Stimulated activated naive B cell treated with anti-CD40 and anti-IgM and Interleukin-4, amounts not matched to agents 10 μg/mL and 1 μg/mL and 100 μg/mL, for 72 hours (primary cell): ENCODE measurements at places on chromosomes 3 and 15.

GRCh38 chr15:63044645-63045464 lies 2.3 kb downstream of the TPM1 start:
- DNase-seq = no peak

GRCh38 chr15:91921188-91921842 lies 67.8 kb downstream of the SLCO3A1 start:
- DNase-seq = peak; percentile 4

DNA sequence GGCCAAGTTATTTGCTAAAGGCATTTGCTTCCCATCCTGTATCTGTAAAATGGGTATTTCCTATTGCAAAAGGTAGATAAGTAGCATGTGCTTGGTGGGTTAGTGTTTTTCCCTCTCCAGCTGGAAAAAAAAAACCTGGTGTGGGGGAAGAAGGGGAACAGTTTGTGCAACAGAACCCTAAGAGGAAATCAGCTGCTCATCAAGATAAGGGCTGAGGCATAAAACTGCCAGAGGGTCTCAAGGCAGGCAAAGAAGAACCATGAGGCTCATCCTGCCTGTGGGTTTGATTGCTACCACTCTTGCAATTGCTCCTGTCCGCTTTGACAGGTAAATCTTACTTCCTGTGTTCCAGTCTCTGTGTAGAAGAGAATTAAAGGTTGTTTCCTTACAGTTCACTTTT lies at the start of gene CPA3:
Gene CPA3 (plus strand): TSS at position 248 of the 400 bp plus-strand sequence. CDS start 12 bp downstream, at position 260.
- DNase-seq = no peak

DNA sequence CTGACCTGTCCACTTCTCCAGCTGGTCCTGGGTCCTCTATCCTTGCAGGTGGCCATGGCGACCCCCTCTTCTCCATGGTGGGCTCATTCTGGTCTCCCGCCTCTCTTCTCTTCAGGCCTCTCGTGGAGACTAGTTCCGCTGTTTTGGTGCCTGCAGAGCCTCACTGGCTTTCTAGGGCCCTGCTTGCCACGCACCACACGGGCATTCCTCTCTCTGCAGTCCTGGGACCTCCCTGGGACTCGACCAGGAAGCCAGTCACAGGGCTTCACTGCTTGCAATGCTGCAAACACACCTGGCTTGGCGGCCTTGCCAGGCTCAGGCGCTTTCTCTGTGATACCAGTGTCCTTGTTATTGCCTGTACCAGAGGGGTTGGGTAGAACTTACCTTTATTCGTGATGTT lies 9.1 kb downstream of the SLC28A1 start:
- no peak for DNase-seq

DNA sequence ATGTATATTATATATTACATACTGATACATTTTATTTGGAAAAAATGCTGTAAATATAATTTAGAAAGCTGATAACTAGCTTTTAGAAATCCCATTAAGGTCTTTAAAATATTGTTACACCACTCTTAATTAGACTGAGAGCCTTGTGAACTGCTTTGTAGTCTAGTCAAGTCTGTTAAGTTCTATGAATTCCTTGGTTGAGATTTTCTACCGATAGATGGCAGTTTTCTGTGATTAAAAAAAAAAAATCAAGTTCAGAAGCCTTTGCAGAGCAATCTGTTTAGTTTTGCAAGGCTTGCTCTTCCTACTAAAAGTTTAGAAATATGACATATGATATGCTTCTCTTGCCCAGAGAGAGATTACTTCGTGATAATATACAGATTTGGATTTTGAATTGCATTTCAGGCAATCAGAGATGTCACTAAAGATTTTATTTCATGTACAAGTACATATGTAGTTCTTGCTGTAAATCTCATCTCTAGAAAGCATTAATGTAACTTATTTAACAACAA lies 60.4 kb upstream of the SLITRK3 start:
- no peak for DNase-seq

GRCh38 chr3:111311709-111312235 lies 230.2 kb upstream of the CD96 start:
- no peak for DNase-seq

- no peak for DNase-seq
These were observed 315.0 kb upstream of the LRRFIP2 start for GRCh38 chr3:37489355-37489754.

- no peak for DNase-seq
These were observed 72.3 kb upstream of the ST3GAL6 start for GRCh38 chr3:98690876-98691275.

DNA sequence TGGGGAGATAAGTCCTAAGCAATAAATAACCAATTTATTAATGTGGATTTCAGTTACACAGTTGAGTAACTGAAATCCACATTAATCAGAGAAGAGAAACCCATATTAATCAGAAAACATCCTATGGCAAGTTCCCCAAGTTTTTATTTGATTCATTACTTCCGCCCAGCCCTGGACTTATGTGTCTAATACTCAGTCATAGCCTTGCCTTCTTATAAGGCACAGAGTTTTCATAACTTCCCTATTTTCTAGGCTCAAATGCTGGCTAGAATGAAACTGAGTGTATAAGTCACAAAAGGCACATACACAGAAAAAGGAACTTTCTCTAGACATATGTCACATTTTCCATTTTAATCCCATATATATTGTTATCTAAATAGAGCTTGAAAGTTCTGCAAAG lies 28.8 kb downstream of the CD47 start:
- DNase-seq = no peak

- DNase-seq = no peak
These were observed 33.8 kb downstream of the MBNL1 start for GRCh38 chr3:152302521-152303021.

GRCh38 chr15:45759936-45760335 lies 125.1 kb downstream of the SQOR start:
- no peak for DNase-seq

DNA sequence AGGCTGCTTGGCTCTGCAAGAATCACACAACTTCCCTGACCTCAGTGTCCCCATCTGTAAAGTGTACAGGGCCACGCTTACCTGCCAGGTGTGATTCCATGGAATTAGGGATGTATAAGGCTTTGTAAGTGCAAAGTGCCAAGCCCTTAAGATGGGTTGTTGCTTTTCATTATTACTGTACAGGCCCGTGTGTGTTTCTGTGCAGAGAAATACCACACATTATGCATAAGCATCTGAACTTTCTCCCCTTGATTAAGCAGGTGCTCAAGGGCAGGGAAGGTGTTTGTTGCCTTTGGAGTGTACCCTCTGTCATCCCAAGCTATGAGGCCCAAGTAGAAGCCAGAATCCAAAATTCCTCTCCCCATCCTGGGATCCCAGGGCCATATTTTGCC lies 13.6 kb upstream of the HRH1 start:
- no peak for DNase-seq

GRCh38 chr15:62066663-62067447 lies at the start of gene C2CD4A:
Gene C2CD4A, plus strand, starts transcription at chr15:62066977. Its CDS starts 637 bp downstream, at chr15:62067614.
- peak; percentile 41 for DNase-seq

DNA sequence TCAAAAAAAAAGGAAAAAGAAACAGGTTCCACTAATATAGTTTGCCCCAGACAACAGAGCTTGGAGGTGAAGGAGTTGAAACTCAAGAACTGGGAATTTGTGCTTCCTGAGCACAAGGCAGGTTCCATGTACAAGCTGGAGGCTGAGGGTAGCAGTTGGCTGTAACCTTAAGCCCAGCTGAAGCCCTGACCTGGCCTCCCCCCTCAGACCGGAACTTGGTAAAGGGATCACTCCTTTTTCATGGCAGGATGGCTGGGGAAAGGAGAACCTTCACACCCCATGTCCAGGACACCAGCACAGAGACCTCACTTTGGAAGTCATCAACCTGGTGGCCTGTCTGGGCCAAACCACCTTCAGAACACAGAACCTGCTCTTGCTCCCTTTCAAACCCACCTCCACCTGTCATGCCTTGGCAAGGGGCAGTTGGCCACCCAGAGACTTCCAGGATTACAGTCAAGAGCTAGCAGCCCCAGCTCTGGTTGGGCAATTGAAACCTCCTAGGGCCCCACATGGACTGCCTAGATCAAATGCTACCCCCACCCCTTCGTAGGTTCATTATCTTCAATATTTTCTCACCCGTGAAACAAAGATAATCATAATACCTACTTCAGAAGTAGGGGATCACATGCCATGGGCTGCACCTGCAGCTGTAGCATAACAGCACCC lies 3.5 kb downstream of the RPL29 start:
- DNase-seq = no peak

GRCh38 chr3:14225421-14225820 lies 46.8 kb downstream of the LSM3 start:
- DNase-seq = no peak

- DNase-seq = no peak
These were observed 33.6 kb upstream of the UBP1 start for GRCh38 chr3:33473813-33474212.

- DNase-seq = peak; percentile 93
These were observed at the start of gene RNF13 for GRCh38 chr3:149812606-149813366. Gene RNF13, plus strand, starts transcription at chr3:149813215. Its CDS starts 32,812 bp downstream, at chr3:149846027.

GRCh38 chr15:57865294-57865693 lies 158.8 kb downstream of the POLR2M start:
- no peak for DNase-seq

GRCh38 chr3:59499000-59499399 lies 449.2 kb upstream of the CFAP20DC start:
- no peak for DNase-seq

DNA sequence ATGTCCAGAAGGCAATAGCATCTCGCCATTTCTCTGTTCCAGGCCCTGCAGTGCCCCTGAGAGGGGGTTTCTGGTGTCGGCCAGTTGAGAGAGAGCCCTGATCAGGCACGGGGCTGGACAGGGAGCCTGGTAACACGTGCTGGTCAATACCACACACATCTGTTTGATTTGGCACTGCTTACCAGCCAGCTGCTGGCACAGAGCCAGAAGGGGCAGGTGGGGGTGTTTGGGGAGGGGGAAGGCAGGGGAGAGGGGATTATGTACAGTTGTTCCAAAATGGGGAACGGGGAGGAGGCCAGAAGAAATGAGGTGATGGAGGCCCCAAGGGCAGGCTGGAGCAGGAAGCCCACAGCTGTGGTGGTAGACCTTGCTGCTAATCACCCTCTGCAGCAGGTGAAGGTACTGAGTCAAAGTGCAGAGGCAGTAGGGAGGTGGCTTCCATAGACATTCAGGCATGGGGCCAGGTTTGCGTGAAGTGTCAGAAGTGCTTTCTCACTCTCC lies 153.5 kb upstream of the LPP start:
- DNase-seq = no peak

- no peak for DNase-seq
These were observed 1303.3 kb downstream of the OTOL1 start for GRCh38 chr3:162799910-162800309.

- no peak for DNase-seq
These were observed 41.1 kb downstream of the VGLL3 start for GRCh38 chr3:86949850-86950249.

DNA sequence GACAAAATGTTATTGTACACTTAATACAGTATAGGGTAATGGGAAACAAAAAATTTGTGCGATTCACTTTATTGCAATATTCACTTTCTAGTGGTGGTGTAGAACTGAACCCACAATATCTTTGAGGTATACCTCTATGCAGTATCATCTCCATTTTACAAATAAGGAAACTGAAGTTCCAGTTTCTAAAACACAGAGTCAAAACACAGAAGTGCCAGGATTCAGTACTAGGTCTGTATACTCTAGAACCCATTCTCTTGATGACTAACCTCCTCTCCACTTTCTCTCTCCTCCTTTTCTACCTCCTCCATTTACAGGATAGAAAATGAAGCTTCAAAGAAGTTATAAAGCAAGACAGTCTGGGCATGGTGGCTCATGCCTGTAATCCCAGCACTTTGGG lies 62.2 kb downstream of the MB21D2 start:
- no peak for DNase-seq

GRCh38 chr15:32818758-32819447 lies 101.1 kb downstream of the GREM1 start:
- DNase-seq = no peak

DNA sequence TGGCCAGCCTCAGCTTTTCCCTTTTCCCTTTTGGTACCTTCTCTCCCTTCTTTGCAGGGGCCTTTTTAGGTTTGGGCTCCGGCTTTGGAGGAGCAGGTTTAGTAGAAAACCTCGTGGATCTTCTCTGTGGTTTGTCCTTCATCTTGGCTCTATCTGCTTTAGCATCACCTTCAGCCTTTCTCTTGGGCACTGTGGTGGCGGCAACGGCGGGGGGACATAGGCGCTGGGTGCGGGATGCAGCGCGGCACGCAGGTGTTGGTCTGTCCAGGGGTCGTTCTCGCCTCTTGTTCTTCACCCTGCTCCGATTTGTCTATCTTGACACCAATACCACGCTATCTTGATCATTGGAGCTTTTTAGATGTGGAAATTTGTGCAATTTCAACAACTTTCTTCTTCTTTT lies 64.5 kb upstream of the SMAD3 start:
- no peak for DNase-seq

DNA sequence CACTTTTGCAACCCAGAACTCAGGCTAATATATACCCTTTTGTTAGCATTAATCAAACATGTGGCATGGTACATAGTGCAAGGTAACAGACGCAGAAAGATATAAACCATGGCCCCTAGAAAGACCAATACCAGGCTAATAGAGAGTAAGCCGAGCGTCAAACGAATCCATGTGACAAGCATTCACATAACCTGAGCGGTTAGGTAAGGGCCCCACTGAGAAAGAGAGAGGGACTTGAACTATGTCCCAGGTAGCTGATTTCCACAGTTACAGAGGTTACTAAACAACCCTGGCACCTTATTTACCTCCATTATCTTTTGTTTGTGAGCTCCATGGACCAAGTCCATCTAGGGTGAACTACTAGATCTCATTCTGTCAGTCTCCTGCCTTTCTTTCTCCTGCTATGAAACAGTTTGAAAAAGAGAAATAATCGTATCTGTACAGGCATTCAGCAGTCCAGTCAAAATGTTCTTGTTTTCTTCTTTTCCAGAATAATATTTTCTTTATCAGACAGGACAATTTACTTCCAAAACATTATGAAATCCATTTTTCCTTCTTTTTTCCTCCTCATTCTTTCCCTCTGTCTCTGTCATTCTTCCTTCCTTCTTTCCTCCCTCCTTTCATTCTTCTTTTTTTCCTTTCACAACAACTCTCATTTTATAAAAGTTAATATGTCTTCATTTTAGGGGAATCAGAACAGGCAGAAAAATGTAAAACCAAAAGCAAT lies 30.5 kb upstream of the TNFSF10 start:
- DNase-seq = no peak

- DNase-seq = no peak
These were observed 14.7 kb downstream of the TMEM40 start for GRCh38 chr3:12744326-12744725.

DNA sequence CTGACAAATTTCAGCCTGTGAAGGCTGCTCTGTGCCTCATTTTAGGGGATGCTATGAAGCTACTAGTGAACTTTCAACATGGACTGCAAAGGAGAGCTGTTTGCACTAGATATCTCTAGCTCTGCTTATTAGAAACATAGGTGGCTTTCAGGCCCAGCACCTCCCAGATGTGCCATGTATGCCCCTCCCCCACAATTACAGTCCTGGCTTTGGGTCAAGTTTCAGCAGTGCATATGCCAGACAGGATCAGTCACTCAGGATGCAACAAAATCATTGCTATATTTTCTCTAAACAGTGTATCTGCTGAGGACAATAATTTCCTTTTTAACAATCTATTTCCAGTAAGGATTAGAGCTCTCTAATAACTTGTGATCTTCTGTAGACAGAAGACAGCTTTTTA lies 178.8 kb upstream of the STAC start:
- DNase-seq = no peak

GRCh38 chr15:80695099-80695910 lies at the start of gene ABHD17C:
Gene ABHD17C, plus strand, starts transcription at chr15:80695310. Its CDS starts 120 bp downstream, at chr15:80695430.
- peak; percentile 42 for DNase-seq

GRCh38 chr3:80308637-80309036 lies 540.8 kb upstream of the ROBO1 start:
- DNase-seq = no peak
